ENCODE measurements at places on chromosomes 4 and X.

- no peak for DNase-seq
Measured at GRCh38 chr4:184444953-184445309, 29.4 kb downstream of the IRF2 start.

- DNase-seq = no peak
Measured at GRCh38 chrX:78687586-78687985, 28.5 kb upstream of the RTL3 start.

DNA sequence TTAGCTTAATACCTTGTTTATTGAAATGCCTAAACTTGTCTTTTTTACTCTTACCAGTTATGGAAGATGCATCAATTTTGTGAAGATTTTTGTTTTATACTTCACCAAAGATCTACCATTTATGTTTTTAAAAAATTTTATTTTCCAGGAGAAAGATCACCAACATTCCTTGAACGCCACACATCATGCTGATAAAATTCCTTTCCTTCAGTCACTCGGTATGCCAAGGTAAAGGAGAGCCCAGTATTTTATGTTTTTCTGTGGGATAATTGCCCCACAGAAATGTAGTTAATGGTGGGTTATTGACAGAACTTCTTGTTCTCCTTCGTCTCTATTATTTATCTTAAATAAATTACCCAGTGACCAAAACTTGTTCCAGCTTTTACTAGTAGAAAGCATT, 217.0 kb downstream of the GC start:
- no peak for DNase-seq

GRCh38 chr4:123987408-123987807, 590.8 kb downstream of the SPRY1 start:
- DNase-seq = no peak

DNA sequence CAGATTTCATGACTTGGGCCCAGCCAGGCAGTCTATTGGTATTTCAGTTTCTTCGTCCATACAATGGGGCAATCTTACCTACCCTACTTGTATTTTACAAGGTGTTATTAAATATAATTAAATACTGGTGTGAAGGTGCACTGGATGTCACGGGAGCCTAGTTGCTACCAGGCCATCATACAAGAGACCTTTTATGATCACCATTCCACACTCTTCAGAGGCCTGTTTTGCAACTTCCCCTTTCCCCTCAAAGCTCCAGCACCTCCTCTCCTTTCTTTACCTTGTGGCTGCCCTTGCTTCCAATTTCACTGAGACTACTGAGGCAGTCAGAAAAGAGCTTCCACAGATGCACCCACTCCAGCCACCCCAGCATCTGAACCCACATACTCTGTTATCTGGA, 93.8 kb upstream of the HELT start:
- DNase-seq = no peak

GRCh38 chr4:147057611-147058190, 112.0 kb upstream of the TTC29 start:
- peak; percentile 17 for DNase-seq

GRCh38 chrX:130772776-130773143, 130.2 kb downstream of the ENOX2 start:
- DNase-seq = no peak

DNA sequence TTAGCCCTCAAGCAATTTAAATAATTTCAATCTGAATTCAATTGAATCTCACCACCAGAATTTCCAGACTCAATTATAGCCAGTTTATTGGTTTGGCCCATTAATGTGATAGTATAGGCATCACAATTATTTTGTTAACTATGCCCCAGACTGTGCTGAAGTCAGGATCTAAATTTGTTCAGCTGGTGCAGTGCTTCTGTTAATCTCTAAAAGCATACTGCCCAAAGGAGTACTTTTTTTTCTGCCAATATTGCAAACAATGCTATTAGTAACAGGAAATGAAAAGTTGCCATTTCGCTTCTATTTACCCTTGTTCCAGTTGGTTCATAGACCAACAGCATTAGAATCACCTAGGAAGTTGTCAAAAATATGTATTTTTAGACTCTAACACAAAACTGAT, 171.0 kb downstream of the GPM6A start:
- DNase-seq = no peak

DNA sequence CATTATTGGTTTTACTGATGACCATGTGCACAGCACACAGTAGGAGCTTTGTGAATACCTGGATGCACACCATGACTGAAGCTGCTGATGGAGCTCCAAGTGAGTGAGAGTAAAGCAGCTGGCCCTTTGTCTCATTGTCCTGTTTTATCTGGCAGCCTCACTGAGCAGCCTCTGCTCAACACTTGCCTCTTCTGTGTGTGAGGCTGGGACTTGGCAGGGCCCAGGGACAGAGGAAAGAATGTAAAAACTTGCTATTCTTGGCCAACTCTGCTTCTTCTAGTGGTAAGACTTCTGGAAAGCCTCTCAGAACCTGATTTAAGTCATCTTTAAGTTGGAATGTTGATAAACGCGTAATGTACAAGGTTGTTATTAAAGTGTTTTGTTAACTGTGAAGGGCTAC, 61.4 kb downstream of the BEX1 start:
- no peak for DNase-seq

DNA sequence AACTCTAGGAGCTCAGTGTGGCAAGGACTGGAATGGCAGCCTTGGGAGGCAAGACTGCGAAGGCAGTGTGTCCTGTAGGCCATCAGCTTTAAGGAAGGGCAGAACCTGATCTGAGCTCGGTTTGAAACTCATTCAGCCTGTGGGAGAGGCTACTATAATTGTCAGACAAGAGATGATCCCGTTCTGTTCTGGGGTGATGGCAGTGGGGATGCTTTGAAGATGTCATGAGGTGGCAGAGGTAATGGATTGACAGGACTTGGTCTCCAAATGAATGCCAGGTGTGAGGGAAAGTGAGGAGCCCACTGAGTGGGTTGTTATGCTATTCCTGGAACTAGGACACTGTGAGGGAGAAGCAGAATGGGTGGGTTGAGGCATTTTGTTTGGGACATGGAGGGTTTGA, 144.9 kb downstream of the PJA1 start:
- no peak for DNase-seq

- peak; percentile 0 for DNase-seq
Measured at GRCh38 chr4:1234309-1234695, 14.6 kb downstream of the CTBP1 start.

GRCh38 chr4:81503586-81503985, 31.9 kb upstream of the RASGEF1B start:
- no peak for DNase-seq

DNA sequence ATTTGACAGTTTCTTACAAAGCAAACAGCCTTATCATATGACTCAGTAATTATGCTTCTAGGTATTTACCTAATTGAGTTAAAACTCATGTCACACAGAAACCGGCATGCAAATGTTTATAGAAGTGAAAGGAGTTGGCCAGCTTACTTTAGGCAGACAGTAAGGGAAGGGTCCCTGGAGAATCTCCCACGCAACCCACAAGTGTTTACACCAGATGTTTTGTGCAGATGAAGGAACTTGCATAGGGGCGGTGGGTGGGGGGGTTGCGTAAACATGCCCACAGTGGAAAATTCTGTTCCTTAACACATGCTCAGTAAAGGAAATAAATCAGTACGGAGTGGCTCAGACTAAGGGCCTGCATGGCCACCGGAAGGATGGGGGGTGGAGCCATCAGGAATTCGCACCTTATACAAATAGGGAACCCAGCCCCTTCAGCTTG, 330.5 kb upstream of the AADAT start:
- DNase-seq = no peak

GRCh38 chr4:17058916-17059741, 160.7 kb upstream of the LDB2 start:
- DNase-seq = no peak

GRCh38 chrX:136193771-136194170, 46.4 kb downstream of the FHL1 start:
- DNase-seq = no peak

DNA sequence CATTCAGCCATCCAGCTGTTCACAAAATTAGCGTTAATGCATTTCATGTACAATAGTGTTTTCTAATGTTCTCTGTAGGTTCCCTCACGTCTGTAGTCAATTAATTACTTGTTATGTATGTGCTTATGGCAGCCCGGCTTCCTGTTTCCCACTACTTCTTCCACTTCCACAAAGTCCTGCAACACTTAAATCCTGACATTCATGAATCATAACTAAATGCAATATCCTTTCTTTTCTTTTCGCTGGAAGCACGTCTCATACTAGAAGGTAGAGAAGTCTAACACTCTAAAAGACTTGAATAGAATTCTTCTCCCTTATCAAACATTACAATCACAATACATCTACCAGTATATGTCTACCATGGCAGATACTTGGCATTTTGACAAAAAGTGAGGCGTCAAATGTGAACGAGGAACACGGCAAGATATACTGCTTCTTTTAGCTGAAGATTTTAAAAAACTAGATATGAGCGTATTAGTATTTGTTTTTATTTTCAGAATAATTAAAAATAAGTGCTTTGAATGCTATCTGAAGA, 239.0 kb upstream of the DIAPH2 start:
- DNase-seq = no peak

- DNase-seq = no peak
Measured at GRCh38 chr4:120007191-120007871, 59.3 kb downstream of the MAD2L1 start.

GRCh38 chr4:133555671-133556070, 406.6 kb downstream of the PCDH10 start:
- no peak for DNase-seq

GRCh38 chr4:173761236-173761635, 231.2 kb upstream of the HAND2 start:
- no peak for DNase-seq

- no peak for DNase-seq
Measured at GRCh38 chr4:108272046-108272445, 103.3 kb upstream of the LEF1 start.

DNA sequence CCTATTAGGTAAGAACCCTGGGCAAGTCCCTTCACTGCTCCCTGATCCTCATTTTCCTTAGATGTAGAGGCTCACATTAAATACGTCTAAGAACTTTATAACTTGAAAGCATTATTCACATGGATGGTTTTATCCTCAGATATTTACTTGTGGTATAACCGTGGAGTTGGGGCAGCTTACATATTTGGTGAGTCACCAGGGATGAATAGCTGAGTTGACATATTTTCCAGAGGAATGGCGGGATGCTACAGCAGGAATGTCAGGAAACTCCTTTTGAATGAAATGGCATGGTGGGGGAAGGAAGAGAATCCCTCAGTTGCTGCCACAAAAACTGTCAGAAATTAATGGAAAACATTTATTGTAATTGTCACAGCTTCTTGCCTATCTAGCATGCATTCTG, 165.3 kb upstream of the RPS6KA3 start:
- DNase-seq = no peak

GRCh38 chr4:85929961-85930665, 429.7 kb downstream of the MAPK10 start:
- peak; percentile 68 for DNase-seq

DNA sequence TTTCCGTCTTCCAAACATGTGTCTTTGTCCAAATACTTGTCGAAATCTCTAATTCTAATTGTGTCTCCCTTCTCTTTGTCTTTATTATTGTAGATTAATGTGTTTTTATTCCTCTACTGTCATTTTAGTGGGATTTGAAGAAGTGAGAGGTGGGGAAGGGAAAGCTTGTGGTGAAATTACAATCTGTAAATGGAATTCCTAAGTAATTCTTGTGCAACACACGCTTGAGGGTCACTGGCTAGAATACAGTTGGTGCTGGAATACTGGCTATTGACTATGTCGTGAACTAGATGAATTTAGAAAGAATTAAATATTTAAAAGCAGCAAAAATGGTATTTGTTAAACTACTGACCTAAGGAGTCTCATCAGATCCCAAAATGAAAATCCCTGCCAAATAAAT, 10.7 kb upstream of the FNIP2 start:
- no peak for DNase-seq

- peak; percentile 51 for DNase-seq
Measured at GRCh38 chr4:21469438-21470300, 478.9 kb downstream of the KCNIP4 start.

GRCh38 chr4:180560896-180561295, 1682.3 kb upstream of the TENM3 start:
- DNase-seq = no peak

- DNase-seq = no peak
Measured at GRCh38 chr4:47531954-47532321, 46.9 kb downstream of the ATP10D start.

- no peak for DNase-seq
Measured at GRCh38 chr4:89847571-89848325, 10.8 kb upstream of the SNCA start.

DNA sequence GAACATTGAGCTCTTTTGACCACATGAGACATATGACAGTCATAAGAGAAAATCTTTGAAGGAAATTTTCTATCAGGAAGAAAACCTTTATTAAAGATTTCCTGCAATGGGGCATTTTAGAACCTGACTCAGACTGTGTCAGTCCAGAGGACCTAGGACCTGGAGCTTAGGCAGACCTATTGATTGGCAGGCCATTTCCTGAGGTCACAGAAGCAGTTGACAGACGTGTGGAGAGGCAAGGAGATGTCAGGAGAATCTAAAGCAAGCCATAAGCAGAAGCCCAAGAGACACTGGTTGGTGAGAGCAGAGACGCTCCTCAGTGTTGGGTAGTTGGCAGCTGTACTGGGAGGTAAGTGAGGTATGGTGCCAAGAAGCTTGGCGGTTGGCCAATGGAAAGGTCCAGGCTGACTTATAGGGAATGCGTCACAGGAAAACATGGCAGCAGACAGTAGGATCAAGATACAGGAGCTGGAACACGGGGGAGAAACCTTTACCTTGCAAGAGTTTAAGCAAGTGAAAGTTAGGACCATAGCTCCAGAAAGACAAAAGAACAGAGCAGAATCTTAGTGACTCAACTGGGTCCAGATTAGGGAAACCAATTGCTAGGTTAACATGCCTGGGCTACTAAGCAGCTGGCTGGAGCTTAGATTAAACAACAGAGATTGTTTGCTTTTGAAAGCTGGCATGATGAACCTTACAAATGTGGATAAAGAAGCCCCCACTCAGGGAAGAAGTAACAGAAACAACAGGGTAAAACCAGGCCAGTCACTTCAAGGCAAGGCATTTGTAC, 18.6 kb downstream of the PALLD start:
- no peak for DNase-seq

DNA sequence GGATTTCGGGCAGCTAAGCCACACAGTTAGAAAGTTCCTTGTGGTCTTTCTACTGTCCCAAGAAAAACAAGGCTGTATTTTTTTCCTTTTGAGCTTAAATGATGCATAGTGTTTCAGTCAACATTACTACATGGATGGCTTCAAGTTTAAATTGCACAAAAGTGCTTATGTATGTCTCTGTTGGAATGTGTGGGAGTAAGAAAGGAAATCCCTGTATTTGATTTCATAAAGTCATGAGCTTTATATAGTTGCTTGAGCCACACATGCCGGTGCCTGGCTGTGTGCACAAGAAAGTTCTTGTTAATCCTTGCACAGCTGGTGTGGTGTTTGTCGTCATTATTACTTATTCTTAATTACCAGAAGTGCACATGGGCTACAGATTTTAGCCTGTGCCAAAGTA, 262.2 kb downstream of the ARHGAP10 start:
- no peak for DNase-seq

- DNase-seq = peak; percentile 39
Measured at GRCh38 chrX:15849555-15849954, 5.1 kb downstream of the AP1S2 start.

GRCh38 chrX:101025126-101025525, 26.8 kb downstream of the TRMT2B start:
- no peak for DNase-seq

Measured in GM23338 (cell line).